Activated CD4-positive, alpha-beta memory T cell treated with anti-CD3 and anti-CD28 coated beads for 36 hours (primary cell): ENCODE measurements at places on chromosomes 3 and 15.

DNA sequence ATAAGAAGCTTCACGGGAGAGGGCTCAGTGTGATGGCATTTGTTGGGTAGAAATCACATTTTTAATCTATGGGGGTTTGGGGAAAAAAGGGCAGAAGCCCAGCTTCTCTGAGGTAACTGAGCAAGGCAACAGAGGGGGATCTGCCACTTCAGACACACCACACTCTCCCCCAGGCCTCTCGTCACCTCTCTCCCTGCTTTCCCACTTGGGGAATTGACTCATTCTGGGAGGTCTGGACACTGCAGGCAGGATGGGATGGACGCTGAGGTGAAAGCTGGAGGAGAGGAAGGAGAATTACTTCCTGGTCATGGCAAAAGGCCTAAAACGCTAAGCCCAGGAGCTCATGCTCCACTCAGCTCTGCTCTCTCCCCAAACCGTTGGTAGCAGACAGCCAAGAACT is 33.2 kb downstream of the MYO5C start:
- DNase-seq, result no peak

DNA sequence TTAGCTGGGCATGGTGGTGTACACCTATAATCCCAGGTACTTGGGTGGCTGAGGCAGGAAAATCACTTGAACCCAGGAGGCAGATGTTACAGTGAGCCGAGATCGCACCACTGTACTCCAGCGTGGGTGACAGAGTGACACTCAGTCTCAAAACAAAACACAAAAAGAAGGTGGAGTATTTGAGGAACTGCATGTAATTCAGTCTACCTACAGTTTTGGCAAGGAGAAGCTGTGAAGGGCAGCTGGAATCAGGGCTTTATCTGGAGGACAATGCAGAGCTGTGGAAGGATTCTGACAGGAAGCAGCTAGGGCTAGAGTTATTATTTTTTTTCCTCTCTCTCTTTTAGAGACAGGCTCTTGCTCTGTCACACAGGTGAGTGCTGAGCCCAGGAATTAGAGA is 6.8 kb downstream of the H1-8 start:
- no peak for DNase-seq

DNA sequence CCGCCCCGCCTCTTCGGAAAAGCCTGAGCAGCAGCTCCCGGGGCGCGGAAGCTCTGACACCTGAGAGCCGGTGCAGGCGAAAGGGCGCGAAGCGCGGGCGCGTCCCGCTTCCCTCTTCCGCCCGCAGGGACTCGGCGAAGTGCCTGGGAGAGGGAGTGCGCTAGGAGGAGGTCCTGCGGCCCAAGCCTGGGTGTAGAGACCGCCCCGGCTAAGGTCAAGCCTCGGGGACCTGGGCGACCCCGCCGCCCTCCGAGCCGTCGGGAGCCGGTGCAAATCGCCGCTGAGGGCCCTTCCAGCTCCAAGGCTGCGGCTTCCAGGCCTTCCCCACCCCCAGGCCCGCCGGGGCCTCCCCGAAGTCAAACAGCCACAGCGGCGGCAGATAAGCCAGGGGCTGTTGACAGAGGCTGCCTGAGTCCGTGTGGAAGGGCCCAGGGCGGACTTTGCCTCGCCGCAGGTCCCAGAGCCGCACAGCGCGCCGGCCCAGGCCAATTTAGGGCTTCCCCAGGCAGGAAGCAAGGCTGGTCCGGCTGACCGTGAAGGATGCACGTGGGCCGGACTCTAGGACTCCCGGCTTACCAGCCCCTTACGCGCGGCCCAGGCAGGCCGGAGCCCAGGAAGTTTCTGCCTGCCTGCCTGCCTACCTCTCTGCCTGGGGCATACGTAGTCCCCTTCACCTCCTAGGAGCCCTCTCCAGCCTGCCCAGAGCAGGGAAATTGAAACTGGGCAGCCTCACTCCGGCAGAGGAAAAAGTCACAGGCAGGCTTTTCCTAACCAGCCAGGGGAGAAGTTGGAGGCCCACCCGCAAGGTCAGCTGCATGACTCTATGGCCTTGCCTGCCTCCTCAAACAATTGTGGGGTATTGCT is 2.3 kb downstream of the ITPKA start:
- no peak for DNase-seq

DNA sequence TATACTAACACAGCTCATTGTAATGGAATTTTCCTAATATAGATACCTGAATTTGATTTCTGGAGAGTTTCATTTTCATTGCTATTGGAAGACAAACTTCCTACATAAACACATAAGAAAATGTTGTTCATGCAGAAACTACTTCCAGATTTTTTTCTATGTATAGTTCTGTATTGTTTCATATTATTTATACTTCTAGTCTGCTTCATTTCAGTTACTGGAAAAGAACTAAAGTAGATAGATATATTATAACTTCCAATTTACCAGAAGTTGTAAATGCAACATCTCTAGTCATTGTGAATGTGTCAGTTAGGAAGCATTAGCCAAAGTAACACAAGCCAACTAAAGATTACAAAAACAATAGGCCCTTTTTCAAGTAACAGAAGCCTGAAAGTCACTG is 147.3 kb upstream of the ZNF385D start:
- no peak for DNase-seq

DNA sequence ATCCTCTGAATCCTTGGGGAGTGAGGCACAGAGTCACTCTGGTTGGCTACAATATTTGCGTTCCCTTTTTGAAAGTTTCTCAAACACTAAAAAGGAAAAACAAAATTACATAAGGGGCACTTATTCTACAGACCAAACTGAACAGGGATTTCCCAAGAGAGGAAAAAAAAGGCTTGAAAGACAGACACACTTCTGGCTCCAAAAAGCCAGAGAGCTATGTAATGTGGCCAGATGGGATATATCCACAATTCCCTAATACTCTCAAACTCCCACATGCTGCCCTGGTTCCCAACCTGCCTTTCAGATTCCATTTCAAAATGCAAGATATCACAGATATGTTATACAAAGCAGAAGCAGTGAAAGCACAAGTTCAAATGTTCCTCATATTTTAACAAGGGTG is 1.6 kb downstream of the FRMD4B start:
- DNase-seq, result no peak

GRCh38 chr3:65787340-65787739 is 251.4 kb downstream of the MAGI1 start:
- DNase-seq, result no peak

DNA sequence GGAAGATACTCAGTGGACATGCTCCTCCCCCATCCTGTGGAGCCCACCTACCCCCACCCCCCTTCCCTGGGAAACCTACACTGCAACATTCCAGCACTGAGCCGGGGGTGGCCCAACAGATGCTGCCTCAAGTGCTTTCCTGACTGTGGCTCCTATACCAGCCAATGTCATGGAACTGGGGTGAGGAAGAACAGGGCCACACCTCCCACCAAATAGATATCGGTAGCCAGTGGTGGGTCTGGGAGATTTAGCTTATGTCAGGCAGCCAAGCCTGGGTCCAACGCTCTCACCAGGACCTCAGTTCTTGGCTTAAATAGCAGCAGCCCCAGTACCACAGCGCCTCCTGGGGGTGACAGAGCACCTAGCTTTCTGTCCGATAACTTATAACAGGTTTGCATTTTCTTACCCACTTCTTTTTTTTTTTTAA is 30.3 kb downstream of the CDC25A start:
- peak; percentile 57 for DNase-seq

- no peak for DNase-seq
These were observed 425.0 kb downstream of the TIGIT start for GRCh38 chr3:114718898-114719210.

DNA sequence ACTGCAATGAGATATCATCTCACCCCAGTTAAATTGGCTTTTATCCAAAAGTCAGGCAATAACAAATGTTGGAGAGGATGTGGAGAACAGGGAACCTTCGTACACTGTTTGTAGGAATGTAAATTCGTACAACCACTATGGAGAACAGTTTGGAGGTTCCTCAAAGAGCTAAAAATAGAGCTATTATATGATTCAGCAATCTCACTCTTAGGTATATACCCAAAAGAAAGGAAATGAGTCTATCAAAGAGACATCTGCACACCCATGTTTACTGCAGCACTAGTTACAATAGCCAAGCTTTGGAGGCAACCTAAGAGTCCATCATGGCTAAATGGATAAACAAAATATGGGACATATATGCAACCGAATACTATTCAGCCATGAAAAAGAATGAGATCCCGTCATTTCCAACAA is 68.0 kb upstream of the HES1 start:
- DNase-seq, result no peak

- no peak for DNase-seq
These were observed 88.5 kb upstream of the NANOGP8 start for GRCh38 chr15:35173444-35174118.

GRCh38 chr3:116179091-116179490 is 266.2 kb downstream of the LSAMP start:
- DNase-seq, result no peak

GRCh38 chr15:71085809-71086208 is 29.5 kb upstream of the THSD4 start:
- no peak for DNase-seq

- DNase-seq, result no peak
These were observed 230.2 kb upstream of the HES1 start for GRCh38 chr3:193905541-193906396.

DNA sequence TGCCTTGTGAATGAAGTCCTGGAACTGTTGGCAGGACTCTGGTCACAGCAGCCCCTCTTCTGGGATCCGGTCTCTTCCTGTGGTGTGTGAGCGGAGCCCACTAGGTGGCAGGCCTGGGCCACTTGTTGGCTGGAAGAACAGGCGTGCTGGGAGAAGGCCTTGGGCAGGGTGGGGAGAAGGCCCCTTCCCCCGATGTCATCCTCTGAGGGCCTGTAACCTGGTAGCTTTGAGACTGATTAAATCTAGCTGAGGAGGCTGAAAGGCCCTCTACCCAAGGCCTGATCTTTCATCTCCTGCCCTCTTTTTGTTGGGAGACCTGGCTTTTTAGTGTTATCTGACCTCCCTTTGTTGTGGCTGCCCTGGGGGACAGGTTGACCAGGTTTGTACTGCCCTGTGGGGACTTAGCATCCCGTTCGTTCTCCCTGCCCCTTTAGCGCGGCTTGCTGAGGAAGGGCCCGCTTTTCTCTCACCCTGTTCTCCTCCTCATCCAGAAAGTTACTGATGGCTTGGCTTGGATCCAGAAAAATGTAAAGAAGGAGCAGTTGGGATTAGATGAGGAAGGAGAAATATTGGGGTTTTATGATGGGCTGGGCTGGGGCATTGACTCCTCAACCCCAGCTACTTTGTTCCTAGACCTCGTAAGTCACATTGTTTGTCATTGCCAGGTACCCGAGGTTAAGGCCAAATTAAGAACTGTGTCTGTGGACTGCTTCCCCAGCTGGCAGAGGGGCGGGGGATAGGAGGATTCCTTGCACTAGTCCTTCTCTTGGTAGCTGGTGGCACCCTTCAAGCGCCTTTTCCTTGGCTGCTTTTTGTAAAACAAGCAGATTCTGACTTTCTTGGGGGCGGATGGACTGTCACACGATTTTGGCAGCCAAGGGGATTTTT is 48.5 kb downstream of the CHCHD6 start:
- DNase-seq, result peak; percentile 75

- DNase-seq, result no peak
These were observed 435.2 kb upstream of the GBE1 start for GRCh38 chr3:82196645-82197044.

GRCh38 chr3:10940106-10940505 is 52.4 kb upstream of the SLC6A1 start:
- no peak for DNase-seq

- DNase-seq, result no peak
These were observed 18.6 kb upstream of the GLCE start for GRCh38 chr15:69141833-69142232.

- DNase-seq, result no peak
These were observed 387.8 kb downstream of the SHQ1 start for GRCh38 chr3:72460205-72461174.

GRCh38 chr3:169624533-169624972 is 39.0 kb downstream of the MECOM start:
- no peak for DNase-seq

DNA sequence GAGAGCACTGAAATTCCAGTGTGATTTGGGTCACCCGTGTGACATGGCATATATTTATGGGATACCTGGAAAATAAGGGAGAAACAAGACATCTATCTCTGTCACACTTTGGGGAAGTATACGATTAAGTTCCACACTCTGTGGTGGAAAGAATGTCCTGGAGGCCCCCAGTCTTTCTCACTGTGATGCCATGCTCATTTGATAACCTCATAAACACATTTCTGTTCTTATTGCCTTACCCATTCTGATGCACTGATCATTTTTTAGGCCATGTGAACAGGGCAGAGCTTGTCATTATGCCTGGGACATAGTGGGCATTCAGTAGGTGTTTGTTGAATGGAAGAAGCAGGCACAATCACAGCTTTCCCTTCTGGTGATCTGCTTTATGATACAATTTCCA is 349.4 kb upstream of the TPRG1 start:
- DNase-seq, result no peak
